ENCODE measurements at places on chromosomes 3 and 15. TPM values are rescaled to one million over a fixed set of nuclear protein-coding genes. Genes with fewer than 3 reads are reported as not detected.

The KCNAB1 gene
- total RNA-seq = 2.6 TPM

The PLXNB1 gene
- 11.5 TPM for total RNA-seq

The ATP11B gene
- 44.5 TPM for total RNA-seq

DNA sequence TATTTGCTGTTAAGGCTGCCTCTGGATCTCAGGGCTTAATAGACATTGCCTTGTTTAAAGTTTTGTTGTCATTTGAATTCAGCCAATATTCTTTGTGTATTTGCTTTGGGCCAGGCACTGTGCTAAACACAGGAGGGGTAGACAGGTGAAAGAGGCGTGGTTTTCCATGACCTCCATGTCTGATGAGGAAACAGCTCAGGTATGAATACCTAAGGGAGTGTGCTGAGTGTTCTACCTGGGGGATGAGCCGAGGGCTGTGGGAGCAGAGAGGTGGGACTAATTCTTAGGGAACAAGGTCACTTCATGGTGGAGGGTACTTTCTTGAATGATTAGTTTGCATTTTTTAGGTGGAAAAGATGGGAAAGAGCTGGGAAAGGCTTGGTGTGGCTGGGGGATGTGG is 108.2 kb downstream of the THSD4 start:
- DNase-seq = no peak

DNA sequence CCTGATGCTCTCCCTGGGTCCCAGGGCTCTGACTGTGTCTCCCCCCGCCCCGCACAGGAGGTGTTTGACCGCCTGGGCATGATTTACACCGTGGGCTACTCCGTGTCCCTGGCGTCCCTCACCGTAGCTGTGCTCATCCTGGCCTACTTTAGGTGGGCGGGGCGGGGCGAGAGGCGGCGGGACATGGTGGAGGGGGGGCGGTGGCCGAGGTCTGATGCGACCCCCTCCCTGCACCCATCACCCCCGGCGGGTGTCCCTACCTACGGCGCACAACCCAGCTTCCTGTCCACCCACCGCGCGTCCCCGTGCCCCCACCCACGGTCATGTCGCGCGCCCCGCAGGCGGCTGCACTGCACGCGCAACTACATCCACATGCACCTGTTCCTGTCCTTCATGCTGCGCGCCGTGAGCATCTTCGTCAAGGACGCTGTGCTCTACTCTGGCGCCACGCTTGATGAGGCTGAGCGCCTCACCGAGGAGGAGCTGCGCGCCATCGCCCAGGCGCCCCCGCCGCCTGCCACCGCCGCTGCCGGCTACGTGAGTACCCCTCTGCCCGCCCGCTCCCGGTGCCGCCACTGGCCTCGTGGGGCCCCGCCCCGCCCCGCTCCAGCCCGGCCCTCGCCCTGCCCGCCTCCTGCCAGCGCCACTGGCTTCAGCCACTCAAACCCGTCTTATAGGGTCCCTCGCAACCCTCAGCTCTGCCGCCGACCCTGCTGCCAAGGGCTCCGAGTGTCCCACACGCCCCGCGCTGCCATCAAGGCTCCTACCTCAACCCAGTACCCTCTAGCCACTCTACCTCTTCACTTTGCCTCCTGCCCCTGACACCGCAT is 21.0 kb downstream of the PTH1R start:
- no peak for DNase-seq

DNA sequence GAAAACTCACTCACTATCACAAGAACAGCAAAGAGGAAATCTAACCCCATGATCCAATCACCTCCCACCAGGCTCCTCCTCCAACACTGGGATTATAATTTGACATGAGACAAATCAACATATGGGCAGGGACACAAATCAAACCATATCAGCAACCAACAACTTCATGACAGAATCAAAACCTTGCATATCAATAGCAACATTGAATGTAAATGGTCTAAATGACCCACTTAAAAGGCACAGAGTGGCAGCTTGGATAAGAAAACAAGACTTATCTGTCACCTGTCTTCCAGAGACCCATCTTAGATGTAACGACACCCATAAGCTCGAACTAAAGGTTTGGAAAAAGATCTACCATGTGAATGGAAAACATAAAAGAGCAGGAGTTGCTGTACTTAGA is 40.8 kb downstream of the HDGFL3 start:
- no peak for DNase-seq

- DNase-seq = no peak
Observed at GRCh38 chr3:48536116-48536515, 20.5 kb downstream of the PFKFB4 start.

Data from Daoy (cell line).